ENCODE measurements at places on chromosomes 2 and 18.

- DNase-seq, result no peak
Observed at GRCh38 chr2:9617749-9618148, 13.0 kb downstream of the YWHAQ start.

GRCh38 chr18:45014047-45014501 is 333.4 kb downstream of the SETBP1 start:
- no peak for DNase-seq

DNA sequence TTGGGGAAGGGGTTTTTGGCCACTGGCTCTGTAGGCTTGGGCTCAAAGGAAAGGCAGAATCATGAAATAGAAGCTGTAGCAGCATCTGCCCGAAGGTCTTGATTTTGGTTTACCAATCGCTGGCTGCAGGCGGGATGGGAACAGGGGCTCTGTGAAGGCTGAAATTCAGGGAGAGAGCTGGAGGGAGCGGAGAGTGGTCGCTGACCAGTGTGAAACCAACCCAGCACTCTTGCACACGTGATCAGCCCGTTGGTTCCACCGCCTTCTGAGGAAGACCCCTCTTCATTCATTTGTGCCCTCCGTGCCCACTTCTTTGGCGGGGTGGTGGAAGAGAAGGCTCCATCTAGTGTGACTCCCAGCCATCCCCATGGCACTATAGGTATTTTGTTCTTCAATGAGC is 82.6 kb downstream of the KLHL29 start:
- no peak for DNase-seq

- DNase-seq, result no peak
Observed at GRCh38 chr18:911486-911885, 6.8 kb downstream of the ADCYAP1 start.

- DNase-seq, result no peak
Observed at GRCh38 chr2:104412384-104412783, 441.5 kb upstream of the POU3F3 start.

GRCh38 chr18:12599966-12600365 is 57.9 kb downstream of the SPIRE1 start:
- DNase-seq, result no peak

- no peak for DNase-seq
Observed at GRCh38 chr18:1994471-1994870, 576.8 kb downstream of the METTL4 start.

GRCh38 chr2:241982706-241983570 is 113.4 kb downstream of the RTP5 start:
- DNase-seq, result no peak

GRCh38 chr2:86593266-86593665 is 30.0 kb upstream of the CHMP3 start:
- no peak for DNase-seq

DNA sequence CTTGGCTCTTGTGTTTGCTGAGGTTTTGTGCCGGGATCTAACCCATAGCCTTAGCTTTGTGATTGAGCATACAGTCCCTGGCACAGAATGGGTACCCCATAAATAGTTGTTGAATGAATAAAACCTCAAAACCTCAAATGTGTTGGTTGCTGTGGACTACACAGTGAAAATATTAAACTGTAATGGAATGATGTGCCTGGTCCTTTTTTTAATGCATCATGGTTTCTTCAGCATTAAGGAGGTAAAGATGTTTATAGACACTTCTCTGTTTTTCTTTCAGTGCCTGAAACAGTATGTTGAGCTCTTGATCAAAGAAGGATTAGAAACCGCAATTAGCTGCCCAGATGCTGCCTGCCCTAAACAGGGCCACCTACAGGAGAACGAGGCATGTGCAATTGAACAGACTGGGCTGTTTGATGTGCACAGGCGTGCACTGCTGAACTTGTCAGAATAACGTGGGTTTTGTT is 97.0 kb downstream of the RNF144A start:
- DNase-seq, result no peak

DNA sequence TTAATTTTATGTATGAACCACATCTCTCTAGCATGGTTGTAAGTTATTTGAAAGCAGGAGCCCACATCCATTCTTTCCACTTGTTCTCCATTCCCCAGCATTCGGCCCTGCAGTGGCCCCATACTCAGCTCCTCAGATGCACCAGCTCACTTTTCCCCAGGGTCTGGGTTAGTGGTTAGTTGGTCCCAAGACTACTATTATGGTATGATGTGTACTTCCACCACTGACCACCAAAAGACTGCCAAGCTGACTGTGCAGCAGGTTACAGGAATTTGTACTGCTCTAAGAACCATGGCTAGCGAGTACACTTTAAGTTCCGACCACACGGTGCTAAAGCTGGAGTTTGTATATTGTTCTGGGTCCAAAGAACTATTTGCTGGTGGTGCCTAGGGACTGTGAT is 413.6 kb upstream of the TCF4 start:
- no peak for DNase-seq

DNA sequence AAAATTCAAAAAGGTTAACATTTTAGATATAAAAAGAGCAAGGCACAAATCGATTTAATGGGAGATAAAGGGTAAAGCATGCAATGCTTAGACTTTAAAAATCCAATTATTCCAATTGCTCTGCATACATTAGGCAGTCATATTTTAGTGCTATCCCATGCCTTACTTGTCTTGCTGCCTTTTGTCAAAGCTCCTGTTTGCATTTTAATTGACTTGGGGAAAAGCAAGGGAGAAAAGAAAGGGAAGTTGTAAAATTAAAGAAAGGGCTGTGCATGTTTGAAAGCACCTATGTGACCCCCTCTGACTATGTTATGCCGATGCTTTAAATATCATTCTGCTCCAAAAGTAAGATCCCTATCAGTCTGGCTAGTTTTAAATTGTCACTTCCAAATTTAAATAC is 193.7 kb upstream of the VWC2L start:
- no peak for DNase-seq

DNA sequence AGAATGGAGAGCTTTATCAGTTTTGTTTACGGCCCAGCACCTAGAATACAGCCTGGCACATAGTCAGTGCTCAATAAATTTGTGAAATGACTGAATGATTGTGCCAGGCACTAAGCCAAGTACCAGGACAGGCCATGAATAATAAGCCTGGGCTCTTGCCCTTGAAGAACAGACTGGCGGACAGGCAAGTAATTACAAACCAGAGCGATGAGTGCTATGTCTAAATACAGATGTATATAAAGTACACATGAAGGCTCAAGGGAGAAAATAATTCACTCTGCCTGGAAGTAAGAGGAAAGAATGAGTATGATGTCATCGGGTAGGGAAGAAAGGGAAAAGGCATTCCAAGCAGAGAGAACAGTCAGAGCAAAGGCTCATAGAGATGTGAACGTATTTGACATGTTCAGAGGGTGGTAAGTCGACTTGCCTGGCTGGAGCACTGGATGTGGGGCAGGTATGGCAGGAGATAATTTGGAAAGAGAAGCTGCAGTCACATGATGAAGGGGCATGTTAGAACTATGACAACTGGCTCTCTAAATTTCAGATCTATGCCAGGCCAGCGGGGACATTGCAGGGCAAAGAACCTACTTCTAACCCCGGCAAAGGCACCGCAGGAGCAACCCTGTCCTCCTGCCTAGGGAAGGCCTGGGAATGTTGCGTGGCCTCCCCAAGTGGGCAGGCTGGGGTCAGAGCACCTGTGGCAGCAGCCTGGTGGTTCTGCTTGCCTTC is 119.1 kb upstream of the STPG4 start:
- DNase-seq, result no peak

DNA sequence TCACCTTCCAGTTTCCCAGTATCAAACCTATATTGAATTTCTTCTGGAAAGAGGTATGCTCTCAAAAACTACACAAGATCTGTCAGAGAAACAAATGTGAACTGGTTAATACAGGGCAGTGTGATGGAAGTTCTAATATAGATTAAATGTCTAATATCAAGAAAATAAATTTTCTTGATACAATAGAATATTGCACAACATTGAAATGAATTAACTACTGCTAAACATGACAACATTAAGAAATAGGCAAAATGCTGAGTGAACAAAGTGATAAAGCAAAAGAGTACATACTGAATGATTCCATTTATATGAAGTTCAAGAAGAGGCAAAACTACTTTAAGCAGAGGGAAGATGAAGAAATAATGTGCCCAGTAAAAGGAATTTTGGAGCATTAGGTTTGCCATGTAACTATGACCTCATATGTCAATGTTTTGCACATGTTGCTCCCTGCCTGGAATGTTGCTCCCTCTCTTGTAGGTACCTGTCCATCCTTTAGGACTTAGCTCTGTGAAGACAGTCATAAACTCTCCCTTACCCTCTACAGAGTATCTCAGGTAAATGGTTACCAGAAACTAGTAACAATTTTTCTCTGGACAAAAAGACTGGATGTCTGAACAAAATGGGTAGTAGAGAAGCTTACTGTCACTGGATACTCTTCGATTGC is 339.0 kb downstream of the RAD51AP2 start:
- no peak for DNase-seq

DNA sequence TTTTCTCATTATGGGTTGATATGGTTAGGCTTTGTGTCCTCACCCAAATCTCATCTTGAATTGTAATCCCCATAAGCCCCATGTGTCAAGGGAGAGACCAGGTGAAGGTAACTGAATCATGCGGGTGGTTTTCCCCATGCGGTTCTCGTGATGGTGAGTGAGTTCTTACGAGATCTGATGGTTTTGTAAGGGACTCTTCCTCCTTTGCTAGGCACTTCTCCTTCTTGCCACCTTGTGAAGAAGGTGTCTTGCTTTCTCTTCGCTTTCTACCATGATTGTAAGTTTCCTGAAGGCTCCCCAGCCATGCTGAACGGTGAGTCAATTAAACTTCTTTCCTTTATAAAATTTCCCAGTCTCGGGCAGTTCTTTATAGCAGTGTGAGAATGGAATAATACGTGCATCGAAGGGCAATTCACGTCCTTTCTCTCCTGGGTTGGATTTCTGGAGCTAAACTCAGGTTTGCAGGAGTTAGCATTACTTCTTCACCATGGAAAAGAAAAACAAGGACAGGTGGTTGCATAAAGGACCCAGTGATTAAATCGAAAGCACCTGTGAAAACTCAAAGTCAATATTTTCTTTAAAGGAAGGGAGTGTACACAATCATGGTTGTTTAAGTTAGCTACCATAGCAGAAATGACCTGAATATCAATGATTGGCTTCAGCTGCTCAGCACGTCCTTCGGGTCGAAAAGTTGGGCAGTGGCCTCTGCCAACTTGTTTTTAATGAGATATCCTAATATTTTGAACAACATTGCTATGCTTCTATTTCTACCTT is 54.1 kb downstream of the CDC42EP3 start:
- DNase-seq, result no peak

DNA sequence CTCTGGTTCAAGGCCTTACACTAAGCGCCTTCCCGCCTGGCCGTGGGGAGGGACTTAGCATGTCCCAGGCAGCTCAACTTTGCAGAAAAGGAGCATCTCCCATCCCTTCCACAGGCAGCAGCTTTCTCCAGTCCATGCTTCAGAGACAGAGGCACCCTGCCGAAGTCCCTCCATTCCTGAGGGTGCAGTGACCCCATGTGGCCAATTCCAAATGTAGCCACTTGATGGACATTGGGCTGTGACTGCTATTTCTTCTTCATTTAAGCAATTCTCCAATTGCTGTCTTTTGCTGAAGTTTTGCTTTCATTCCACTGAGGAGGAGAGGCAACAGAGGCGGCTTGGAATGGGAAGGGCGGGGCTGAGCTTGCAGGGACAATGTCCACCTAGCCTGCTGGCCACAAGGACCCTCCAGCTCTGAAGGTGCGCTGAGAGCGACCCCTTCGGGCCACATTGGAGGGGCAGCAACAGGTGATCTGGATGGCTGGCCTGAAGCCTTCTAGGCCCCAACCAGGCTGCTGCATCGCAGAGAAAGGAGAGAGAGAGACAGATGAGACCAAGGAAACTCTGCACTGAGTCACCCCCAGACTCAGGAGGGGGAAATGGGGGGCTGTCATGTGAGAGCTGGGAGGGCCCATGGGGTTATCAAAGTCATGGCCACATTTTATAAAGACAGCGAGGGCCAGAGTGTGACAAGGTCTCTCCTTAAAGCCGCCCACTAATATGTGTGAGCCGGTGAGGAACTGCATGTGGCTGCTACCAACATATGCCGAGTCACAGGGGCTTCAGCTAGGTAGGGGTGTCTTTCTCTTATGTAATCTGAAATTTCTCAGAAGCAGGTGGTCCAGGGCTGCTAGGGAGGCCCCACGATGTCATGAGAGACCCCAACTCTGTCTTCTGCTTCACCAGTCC is 61.3 kb downstream of the LONRF2 start:
- DNase-seq, result peak; percentile 32

GRCh38 chr2:216044883-216045486 is 31.6 kb upstream of the MREG start:
- no peak for DNase-seq

GRCh38 chr2:181438261-181438660 is 18.9 kb upstream of the ITGA4 start:
- DNase-seq, result no peak
